ENCODE measurements at places on chromosomes 3 and 15. TPM values are rescaled to one million over a fixed set of nuclear protein-coding genes. Genes with fewer than 3 reads are reported as not detected.

The CHRM5 gene
- polyA plus RNA-seq, result not detected

The ATP8B4 gene
- polyA plus RNA-seq, result 1.1 TPM

The TMIE gene
- polyA plus RNA-seq, result 0.52 TPM

The SOX14 gene
- not detected for polyA plus RNA-seq

The CFAP44 gene
- polyA plus RNA-seq, result 9.7 TPM

The POLQ gene
- polyA plus RNA-seq, result 0.02 TPM

The GXYLT2 gene
- polyA plus RNA-seq, result 0.87 TPM

The GOLGA6A gene
- polyA plus RNA-seq, result not detected
